Natural killer cell (primary cell): ENCODE measurements at places on chromosomes 3 and 15. TPM values are rescaled to one million over a fixed set of nuclear protein-coding genes. Genes with fewer than 3 reads are reported as not detected.

The PLIN1 gene
- 0.66 TPM for total RNA-seq

The CFAP100 gene
- not detected for total RNA-seq

The RETNLB gene
- not detected for total RNA-seq

The LDHAL6B gene
- not detected for total RNA-seq

The PRSS50 gene
- not detected for total RNA-seq

The VGLL3 gene
- not detected for total RNA-seq

The CLRN1 gene
- total RNA-seq: not detected

The HTR3E gene
- total RNA-seq: not detected

The TP63 gene
- 0.30 TPM for total RNA-seq
